ENCODE measurements at places on chromosomes 2 and 18. TPM values are rescaled to one million over a fixed set of nuclear protein-coding genes. Genes with fewer than 3 reads are reported as not detected.

The ANKRD30B gene
- total RNA-seq: not detected

The C2orf81 gene
- 5.7 TPM for total RNA-seq

The AMER3 gene
- not detected for total RNA-seq

The TEKT4 gene
- total RNA-seq: not detected

The AP1S3 gene
- total RNA-seq: not detected

The RAMP1 gene
- 461 TPM for total RNA-seq

The RAX gene
- total RNA-seq: not detected

- no peak for DNase-seq
Observed at GRCh38 chr2:70116936-70117552, 29.8 kb downstream of the PCBP1 start.

- DNase-seq: no peak
Observed at GRCh38 chr2:212032032-212032431, 506.6 kb downstream of the ERBB4 start.

- DNase-seq: no peak
Observed at GRCh38 chr18:58525517-58525916, 103.4 kb downstream of the ALPK2 start.

- no peak for DNase-seq
Observed at GRCh38 chr2:118750959-118751565, 96.4 kb downstream of the EN1 start.

- DNase-seq: no peak
Observed at GRCh38 chr18:12442946-12443345, 35.2 kb downstream of the PRELID3A start.

- DNase-seq: no peak
Observed at GRCh38 chr2:69979902-69980807, 18.7 kb upstream of the ASPRV1 start.

DNA sequence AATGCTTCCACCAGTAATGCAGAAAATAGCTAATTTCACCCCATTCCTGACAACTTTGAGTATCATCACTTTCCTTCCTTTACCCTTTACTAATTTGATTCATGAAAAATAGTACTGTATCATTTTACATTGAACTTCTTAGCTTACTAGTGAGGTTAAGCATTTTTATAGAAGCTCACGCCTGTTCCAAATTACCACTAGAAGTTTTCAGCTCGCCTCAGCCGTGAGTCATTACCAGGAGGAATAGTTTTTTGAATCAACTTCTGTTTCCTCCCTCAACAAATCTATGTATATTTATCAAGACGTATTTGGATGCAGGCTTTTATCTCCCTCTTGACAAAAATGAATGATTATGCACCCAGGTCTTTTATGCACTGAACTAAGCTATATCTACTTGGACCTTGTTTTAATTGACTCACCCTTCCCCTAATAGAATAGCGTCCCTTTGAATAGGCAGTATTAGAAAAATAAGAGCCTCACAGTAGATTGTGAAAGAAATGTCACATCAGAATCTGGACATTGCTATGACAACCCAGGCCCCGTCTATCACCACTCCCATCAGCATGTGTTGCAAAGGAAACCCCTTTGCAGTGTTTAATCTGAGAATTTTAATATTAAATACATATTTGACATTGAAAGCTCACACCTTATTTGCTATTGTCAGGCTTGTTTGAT is 207.4 kb upstream of the NRP2 start:
- no peak for DNase-seq

DNA sequence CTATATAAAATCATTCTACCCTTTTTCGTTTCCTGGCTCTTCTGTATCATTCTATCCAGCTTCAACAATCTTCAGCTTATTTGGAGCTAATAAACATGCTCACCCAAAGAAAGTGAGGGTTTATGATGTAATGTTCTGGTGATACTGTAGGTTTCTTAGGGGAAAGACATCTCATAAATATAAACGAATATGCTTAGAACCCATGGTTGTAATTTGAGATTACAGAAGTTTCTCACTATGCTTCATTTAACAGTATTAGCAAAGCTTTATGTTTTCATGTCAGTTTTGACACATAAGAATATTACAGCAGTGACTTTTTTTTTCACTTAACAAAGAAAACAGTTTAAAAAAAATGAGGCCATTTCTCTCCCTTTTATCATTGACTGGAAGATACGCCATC is 11.8 kb upstream of the PEX13 start:
- no peak for DNase-seq

- DNase-seq: no peak
Observed at GRCh38 chr2:96727431-96727830, 12.4 kb downstream of the LMAN2L start.
